ENCODE measurements at places on chromosomes 2 and 18.

DNA sequence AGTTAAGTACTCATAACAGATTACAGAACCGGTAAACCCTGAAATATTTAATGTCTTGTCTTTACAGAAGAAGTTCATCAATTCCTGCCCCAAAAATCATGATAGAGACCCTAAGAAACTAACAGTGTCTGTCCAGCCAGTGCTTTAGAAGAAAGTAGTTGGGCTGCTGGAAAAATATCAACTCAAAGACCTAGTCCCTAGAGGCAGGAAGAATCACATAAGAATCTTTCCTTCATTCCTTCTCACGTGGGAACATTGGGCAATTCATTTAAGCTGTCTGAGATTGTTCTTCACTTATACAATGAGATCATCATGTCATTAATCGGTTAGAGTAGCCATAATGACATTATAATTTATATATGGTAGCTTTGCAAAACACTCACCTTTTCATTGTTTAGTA is 156.4 kb downstream of the CCBE1 start:
- no peak for DNase-seq

DNA sequence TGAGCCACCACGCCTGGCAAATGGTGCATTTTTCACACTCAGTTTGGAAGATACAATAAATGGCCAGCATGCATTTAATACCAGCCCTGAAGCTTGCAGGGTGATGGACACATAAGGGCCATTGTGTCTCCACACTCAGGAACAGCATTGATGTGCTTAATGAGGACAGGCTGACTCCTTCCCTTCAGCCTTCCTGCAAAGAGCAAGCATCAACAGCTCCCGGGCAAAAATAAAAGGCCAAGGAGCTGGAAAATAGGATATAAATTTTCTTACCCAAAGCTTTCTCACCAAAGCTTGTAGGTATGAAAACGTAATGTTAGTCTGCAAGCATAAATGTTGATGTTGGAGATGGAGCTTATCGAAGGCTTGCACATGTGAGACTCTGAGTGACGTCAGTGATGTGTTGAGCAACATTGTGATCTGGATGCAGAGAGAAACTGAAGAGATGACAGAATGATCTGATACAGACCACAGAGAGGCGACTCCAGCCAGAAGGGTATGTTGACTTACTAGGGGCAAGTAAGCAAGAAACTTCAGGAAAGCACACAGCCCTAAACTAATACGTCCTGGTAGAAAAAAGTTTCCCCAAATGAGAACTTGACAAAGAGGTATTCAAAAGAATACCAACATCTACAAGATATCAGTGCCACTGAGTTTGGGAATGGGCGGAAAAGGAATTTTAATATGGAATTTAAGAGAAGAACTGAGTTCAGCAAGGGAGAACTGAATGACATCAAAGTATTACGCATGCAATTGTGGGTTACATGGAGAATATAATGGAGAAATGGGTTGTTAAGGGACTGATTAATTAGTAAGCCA is 256.5 kb downstream of the TGIF1 start:
- no peak for DNase-seq

DNA sequence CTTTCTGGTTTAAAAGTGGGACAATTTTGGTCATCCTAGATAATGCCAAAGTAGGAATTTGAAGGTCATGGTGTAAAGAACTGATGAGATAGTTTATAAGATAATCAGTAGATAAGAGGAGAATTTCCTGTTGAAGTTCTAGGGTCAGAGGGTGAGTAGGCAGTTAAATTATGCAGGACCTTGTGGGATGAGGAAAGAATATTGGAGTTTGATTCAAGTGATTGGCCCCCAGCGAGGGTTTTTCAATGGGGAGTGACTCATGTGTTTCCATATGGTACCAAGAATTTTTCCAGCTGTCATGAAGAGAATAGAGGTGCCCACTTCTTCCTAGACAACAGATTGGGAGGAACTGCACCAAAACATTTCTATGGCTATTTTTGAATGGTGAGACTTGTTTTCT is 940.2 kb upstream of the ZEB2 start:
- DNase-seq, result no peak

- DNase-seq, result no peak
Observed at GRCh38 chr2:62741954-62742722, 36.6 kb downstream of the EHBP1 start.

GRCh38 chr2:186129767-186130581 is 356.1 kb upstream of the ZC3H15 start:
- DNase-seq, result no peak

- no peak for DNase-seq
Observed at GRCh38 chr18:21960189-21960588, 209.2 kb upstream of the GATA6 start.

- no peak for DNase-seq
Observed at GRCh38 chr18:70086085-70086484, 119.4 kb downstream of the RTTN start.

DNA sequence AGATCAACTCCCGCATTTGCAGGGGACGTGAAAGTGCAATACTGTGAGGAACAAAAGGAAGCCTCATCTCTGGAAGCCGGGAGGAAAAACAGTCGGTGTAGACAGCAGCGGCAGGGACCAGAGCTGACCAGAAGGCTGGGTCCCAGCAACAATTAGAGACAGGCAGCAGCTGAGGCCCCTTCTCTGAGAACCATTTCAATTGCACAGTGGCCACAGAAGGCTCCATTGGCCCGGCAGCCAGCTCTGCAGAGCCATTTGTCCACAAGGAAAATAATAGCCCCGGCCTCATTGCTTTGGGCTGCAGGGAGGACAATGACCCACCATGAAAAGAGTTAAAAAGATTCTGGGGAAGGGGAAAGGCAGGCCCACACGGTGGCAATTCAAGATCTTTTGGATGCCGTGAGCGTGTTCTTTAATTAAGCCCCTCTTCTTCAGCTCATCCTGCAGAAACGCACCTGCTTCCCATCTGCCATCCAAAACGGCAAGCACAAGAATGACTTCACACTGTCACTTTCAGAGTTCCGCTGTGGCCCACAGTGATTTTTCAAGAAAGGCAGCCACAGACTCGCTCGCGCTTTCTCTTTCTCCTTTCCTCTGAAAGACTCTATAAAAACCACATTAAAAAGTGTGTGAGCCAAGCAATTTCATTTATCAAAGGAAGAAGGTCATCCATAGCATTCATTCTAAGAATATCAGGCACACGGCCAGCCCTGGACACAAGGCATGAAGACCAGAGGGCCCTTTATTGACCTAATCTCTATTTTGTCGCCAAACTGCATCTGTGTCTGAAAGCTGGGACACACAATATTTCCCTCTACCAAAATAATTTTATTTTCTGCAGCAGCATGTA is 293.6 kb downstream of the SOX11 start:
- no peak for DNase-seq

- no peak for DNase-seq
Observed at GRCh38 chr2:35598310-35598709, 757.3 kb upstream of the CRIM1 start.
